ENCODE measurements at places on chromosomes 6 and 20.

GRCh38 chr6:1629316-1629715 is 19.6 kb downstream of the FOXC1 start:
- DNase-seq = no peak

DNA sequence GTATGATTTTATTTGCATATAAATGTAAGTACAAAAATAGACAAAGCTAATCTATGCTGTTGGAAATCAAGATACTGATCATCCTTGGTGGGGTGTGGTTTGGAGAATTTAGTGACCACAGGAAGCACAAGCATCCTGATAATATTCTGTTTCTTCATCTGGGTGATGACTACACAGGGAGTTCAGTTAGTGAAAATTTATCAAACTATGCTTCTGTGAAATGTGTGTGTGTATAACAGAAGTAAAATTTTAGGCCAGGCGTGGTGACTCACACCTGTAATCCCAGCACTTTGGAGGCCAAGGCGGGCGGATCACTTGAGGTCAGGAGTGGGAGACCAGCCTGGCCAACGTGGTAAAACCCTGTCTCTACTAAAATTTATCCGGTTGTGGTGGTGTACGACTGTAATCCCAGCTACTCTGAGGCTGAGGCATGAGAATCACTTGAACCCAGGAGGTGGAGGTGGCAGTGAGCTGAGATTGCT is 20.6 kb downstream of the ENPP3 start:
- no peak for DNase-seq

DNA sequence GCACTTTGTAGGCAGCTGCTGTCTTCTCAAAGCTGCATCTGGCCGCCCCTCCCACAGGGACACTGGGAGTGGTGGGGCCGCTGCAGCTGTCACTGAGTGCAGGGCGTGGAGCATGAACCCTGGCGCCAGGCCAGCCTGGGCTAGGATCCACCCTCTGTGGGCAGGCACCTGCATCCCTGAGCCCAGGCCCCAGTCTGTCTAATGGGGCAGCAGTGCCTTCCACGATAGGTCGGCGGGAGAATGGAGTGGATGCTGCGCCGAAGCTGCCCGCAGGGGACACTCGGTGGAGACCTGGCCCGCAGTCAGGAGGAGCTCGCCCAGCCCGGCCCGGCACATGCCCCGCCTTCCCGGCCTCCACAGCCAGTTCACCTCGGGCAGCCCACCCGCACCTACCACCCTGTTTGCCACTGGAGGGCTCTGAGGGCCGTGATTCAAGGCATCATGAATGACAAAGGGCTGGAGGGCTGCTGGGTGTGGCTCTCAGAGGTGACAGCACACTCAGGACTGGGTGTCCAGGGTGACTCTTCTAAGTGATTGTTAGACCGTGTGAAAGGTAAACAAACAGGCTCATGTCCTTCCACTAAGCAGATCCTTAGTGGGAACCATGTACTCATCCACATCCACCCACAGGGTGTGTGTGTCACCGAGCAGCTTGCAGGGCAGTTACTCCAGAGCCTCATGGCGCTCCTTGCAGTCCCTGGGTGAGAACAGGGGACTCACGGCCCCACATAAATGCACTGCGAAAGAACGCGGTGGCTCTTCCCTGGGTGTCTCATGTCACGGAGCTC is 133.9 kb downstream of the AGPAT4 start:
- DNase-seq = no peak

DNA sequence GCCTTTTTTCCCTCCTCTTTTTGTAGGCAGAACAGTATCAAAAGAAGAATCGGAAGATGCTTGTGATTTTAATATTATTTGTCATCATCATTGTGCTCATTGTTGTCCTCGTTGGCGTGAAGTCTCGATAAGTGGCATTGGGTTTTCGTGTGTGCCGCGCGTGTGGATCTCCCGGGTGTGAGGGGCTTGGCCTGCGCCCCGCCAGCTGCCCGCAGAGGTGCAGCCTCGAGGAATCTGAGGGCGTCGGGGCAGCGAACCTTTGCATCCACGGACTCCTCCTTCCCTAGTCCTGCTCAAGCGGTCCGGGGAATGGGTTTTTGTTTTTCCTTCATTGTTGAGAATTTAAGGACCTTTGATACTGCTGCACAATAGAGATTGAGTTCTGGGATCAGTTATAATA is 16.4 kb upstream of the NPEPL1 start:
- DNase-seq = no peak

DNA sequence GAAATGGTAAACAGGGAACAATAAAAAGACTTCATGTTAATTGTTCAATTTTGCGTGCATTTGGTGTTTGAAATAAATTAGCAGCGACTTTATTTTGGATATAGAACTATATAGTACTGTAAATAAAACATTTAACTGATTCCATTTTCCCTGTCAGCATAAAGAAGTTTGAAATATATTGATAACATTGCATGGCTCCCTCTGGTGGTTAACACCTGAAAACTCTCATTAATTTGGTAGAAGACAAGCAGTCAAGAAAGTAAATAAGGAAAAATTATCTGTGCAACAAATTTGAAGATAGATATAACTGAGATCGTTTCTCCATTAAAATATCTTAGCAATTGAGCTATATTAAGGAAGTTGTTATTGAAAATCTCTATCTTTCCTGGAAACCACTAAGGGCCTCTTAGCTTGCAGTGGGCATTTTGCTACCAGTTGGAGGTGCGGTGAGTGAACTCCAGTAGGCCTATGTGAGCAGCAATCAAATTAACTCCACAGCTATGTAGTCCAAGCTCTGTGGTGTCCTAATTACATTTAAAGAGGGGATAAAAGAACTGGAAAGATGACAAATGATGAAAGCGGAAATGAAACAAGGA is 435.7 kb upstream of the FKBP1C start:
- DNase-seq = no peak

GRCh38 chr6:117482240-117483003 is at the start of gene DCBLD1:
DCBLD1 (plus strand) TSS chr6:117482674; CDS start chr6:117482782, 108 bp downstream.
- peak; percentile 80 for DNase-seq

GRCh38 chr6:167760979-167761793 is 65.5 kb upstream of the AFDN start:
- no peak for DNase-seq

DNA sequence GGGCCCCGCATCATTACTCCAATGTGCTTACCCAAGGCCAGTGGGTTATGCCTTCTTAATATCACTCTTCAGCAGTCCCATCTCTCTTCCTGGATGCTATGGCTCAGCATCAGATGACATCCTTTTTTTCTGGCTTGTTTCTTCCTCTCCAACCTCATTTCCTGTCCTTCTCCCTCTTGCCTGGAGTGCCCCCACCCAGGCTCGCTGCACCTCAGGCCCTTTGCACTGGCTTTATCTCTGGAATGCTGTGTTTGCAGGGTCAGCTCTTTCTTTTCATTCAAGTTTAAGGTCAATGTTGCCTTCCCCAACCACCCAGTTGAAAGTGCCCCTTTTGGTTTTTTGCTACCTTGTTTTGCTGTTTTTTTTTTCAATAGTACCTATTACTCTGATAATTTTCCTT is 36.7 kb downstream of the CD40 start:
- DNase-seq = no peak

GRCh38 chr6:106300944-106301343 is 24.6 kb downstream of the ATG5 start:
- no peak for DNase-seq

- peak; percentile 41 for DNase-seq
Measured at GRCh38 chr20:17431621-17432364, 99.4 kb downstream of the BFSP1 start.

- no peak for DNase-seq
Measured at GRCh38 chr6:159809149-159809548, 9.1 kb downstream of the PNLDC1 start.

GRCh38 chr6:143743301-143744166 is 65.8 kb downstream of the PHACTR2 start:
- DNase-seq = no peak

DNA sequence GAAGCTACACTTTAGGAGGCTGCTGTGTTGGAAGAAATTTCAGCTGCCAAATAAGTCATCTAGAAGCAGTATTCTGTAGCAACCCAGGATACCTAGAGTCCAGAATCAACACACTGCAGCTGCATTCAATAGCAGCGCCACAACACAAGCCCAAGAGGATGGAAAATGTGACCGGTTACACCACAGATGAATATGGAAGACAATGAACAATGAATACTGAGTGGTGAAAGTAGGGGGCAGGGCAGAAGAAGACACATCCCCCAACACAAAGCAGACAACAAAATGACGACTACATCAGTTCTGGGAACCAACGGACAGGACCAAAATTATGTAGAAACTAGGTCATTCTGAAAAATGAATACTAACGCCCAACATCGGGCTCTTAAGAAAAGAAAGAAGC is 38.2 kb downstream of the KIF6 start:
- no peak for DNase-seq

DNA sequence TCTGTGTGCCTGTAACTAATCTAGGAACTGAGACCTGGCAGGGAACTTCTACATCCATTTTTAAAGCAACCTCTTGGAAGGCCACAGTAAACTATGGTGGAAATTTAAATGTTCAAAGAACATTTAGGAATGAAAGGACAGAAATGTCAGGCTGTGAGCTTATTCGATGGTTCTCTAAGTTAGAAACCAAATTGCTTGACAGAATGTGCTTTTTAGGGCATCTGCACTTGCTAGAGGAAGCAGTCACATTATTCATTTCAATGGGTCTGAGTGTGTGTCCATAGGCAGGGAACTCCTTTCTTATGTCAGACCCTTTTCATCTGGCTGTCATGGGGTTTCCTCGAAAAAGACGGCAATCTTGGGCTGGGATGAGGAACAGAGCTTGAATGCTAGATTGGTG is 84.4 kb downstream of the PPP1R14C start:
- DNase-seq = no peak

DNA sequence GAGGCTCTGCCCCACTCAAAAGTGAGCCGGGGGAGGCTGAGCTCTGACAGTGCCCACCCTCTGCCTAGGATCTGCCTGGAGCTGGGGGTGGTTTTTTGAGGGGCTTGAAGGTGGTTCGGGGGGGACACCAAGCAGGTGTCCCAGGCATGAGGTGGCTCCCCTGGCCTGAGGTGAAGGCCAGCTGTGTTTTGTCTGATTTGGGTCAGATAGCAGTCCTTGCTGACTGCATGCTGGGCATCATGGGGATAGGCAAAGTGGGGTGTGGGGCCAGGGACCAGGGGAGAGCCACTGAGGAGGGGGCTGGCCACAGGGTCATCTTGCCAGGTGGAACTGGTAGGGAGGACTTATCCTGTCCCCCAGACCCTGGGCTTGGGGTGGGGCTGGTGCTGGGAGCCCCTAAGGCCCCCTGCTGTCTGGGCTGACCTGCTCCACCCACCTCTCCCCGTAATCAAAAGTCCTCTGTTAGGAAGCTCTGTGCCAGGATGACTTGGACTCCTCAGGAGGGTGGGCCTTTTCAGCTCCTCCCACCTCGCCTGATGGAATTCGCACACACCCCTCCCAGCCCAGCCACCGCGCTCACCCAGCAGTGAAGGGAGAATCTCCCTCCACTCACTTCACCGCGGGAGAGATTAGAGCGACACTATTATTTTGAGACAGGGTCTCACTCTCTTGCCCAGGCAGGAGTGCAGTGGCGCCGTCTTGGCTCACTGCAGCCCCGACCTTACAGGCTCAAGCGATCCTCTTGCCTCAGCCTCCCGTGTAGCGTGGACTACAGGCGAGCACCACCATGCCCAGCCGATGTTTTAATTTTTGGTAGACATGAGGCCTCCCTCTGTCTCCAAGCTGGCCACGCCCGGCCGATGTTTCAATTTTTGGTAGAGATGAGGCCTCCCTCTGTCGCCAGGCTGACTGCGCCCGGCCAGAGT is 1.5 kb upstream of the COL9A3 start:
- DNase-seq = peak; percentile 99

- no peak for DNase-seq
Measured at GRCh38 chr20:59817406-59817805, 116.0 kb downstream of the SYCP2 start.

DNA sequence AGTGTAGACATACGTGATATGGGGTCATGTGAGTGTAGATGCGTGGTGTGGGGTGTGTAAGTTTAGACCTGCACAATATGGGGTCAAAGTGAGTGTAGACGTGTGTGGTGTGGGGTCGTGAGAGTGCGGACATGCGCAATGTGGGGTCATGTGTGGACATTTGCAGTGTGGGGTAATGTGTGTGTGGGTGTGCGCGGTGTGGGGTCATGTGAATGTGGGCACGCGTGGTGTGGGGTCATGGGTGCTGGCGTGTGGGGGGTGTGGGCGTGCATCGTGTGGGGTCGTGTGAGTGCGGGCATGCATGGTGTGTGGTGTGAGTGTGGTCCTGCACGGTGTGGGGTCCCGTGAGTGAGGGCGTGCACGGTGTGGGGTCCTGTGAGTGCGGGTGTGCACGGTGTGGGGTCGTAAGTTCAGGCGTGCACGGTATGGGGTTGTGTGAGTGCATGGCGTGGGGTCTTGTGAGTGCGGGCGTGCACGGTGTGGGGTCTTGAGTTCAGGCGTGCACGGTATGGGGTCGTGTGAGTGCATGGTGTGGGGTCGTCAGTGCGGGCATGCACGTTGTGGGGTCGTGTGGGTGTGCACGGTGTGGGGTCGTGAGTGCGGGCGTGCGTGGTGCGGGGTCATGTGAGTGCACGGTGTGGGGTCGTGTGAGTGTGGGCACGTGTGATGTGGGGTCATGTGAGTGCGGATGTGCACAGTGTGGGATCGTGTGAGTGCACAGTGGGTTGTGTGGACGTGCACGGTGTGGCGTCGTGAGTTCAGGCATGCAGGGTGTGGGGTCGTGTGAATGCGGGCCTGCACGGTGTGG is 14.3 kb downstream of the PCMTD2 start:
- DNase-seq = no peak

GRCh38 chr20:25744261-25744660 is 47.6 kb upstream of the ZNF337 start:
- no peak for DNase-seq

- DNase-seq = peak; percentile 59
Measured at GRCh38 chr20:38173237-38174156, 8.4 kb upstream of the TGM2 start.

DNA sequence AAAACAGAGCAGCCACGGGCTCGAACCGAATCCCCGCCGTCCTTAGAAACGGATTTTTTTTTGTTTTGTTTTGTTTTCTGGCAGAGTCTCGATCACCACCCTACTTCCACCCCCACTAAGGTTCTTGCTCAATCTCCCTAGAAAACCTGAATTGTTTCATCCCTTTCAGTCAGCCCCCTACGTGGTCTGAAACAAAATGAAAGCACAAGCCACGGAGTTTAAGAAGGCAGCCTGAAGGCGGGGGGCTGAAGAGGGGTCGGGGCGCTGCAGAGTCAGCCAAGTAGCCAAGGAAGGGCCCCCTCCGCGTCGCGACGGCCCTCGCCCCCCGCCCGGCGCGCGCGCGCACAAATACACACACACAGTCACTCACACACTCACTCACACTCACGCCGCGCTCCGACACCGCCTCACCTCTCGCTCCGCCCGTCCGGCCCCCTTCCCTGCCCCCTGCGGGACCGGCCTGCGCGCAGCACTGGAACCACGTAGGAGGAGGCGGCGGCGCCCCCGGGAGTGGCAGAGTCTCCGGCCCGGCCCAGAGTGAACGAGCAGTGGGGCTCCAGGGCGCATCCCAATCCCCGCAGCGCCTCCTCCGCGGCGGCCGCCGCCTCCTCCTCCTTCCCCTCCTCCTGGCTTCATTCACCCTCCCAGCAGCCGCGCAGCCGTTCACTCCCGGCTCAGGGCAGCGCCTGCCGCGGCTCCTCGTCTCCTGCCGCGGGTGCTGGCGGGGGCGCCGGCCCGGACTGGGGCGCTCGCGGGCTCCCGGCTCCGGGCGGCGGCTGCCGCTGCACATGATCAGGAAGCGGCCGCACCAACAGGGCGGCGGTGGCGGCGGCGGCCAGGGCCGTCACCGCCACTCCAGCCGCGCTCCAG is 1.4 kb downstream of the ATXN1 start:
- DNase-seq = peak; percentile 85

GRCh38 chr20:13791540-13792459 is 7.0 kb downstream of the NDUFAF5 start:
- DNase-seq = no peak
